ENCODE measurements at places on chromosomes 3 and 15. TPM values are rescaled to one million over a fixed set of nuclear protein-coding genes. Genes with fewer than 3 reads are reported as not detected.

DNA sequence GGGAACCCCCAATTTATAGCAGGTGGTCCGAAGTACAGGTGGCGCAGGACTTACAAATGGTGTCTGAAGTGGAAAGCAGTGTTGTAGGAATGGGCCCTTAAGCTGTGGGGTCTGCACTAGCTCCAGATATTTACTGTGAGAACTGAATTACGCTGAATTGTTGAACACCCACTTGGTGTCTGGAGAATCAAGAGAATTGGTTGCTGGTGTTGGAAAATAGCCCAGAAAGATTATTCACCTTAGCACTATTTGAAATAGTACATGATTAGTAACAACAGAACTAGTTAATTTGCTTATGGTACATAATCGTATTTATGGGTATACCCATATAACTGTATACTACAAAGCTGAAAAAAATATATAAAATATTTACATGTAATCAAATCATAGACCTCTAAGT is 64.8 kb downstream of the ADAM10 start:
- DNase-seq, result no peak

The CADPS gene
- not detected for total RNA-seq

The RARRES1 gene
- 1.3 TPM for total RNA-seq

- peak; percentile 77 for DNase-seq
Measured at GRCh38 chr15:98800437-98801233, 152.3 kb downstream of the IGF1R start.

The GPR27 gene
- total RNA-seq, result 0.15 TPM

DNA sequence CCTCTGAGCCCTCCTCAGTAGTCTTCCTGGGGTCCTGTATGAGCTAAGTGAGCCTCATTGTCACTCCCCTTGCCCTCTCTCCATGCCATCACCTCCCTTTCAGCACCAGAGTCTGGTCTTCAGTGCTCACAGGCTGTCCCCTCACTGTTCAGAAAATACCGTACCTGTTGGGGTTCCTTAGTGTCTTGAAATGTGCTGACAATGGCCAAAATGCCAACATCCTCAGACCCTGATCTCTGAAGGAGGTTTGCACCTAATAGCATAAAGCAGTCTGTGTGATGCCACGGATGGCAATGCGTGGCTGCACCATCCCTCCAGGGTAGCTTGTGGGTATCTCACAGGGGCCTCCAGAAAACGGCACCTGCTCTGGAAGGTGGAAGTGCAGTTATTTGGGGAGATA is 301.0 kb upstream of the TLE3 start:
- DNase-seq, result no peak

GRCh38 chr3:122100591-122101463 is 45.7 kb downstream of the CD86 start:
- no peak for DNase-seq

DNA sequence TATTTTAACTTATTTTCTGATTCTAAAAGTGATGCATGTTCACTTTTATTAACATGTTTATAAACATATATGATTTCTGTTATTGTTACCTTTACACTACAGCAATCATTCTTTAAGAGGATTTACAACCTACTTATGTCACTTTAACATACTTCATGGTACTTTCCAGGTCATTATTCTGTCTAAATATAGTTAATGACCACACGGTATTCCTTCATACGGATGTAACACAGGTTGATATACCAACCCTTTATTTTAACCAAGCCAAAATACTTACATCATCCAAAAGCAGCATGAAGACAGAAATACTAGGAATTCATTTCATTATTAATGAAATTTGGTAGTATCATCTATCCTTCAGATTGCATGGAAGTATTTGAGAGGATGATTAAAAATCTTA is 18.6 kb downstream of the PIK3R4 start:
- DNase-seq, result no peak

DNA sequence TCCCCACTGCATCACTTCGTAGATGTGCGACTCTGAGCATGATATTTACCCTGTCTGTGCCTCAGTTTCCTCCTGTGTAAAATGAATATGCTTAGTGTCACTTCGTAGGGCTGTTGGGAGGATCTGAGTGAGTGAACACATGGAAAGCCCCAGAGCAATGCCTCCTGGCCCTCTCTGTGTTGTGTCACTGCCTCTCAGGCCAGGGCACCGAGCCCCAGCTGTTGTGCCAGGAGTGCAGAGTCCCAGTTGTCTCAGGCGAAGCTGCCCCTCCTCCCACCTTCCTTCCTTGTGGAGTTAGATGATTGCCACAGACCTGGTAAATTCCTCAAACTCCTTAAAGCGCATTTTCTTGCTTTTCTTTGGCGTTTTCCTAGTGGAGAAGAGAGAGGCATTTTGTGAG is 26.2 kb downstream of the EFCAB12 start:
- no peak for DNase-seq

DNA sequence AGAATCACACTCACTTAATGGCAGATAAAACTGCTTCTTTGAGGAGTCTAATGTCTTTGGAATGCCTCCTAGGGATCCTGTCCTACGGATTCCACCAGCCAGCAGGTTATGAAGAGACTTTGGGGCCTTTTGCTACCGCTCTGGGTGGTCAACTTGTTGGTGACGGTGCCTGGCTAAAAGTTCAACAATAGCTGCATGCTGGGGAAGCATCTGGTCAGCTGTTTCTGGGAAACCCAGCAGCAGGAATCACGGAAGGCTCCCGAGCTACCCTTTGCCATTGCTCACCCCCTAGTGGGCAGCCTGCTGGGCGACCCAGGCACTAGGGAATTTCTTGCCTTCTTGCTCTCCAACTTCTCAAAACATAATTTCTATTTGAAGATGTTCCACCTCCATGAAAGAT is 263.3 kb downstream of the NEK10 start:
- DNase-seq, result no peak

DNA sequence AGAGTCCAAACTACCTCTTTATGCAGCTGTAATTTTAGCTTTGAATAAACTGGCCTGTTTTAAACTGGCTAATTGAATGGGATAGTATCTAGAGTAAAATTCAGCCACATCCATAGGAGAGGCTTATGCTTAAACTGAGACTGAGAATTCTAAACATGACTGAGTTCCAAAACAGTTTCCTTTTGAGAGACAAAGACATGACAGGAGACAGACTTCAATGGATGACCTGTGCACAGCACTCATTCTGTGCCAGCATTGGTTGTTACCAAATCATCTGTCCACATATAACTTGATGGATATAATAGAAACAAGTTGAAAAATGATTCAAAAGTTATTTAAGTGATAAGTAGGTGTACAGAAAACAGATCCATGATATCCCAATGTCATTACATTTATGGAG is 20.9 kb downstream of the IL12A start:
- no peak for DNase-seq

DNA sequence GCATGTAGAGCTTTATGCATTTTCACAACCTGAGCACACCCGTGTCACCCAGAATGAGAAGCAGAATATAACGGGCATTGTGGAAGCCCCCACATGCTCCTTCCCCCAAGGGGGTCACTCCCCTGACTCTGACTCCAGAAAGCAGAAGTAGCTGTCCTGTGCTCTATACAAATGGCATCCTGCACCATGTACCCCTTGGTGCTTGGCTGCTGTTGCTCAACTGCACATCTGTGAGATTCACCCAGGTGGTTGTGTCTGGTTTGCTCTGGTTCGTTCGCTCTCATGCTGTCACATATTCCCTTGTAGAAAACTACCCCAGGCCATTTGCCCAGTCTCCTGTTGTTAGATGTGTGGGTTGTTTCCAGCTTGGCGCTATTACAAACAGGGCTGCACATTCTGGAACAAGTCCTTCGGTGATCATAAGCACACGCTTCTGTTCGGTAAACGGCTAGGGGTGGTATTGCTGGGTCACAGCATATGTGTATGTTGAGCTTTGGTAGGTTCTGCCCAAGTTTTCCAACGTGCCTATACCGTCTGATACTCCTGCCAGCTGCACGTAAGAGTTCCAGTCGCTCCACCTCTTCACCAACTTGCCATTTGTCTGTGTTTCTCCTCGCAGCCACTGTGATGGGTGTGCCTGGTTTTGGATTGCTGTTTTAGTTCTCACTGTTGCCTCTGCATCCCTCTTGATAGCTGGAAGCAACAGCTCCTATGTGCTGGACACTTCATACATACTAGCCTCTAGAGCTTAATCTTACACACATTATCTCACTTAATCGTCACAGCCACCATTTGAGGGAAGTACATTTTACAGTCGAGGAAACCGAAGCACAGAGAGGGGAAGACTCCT is 65.4 kb upstream of the SLC6A6 start:
- DNase-seq, result no peak

DNA sequence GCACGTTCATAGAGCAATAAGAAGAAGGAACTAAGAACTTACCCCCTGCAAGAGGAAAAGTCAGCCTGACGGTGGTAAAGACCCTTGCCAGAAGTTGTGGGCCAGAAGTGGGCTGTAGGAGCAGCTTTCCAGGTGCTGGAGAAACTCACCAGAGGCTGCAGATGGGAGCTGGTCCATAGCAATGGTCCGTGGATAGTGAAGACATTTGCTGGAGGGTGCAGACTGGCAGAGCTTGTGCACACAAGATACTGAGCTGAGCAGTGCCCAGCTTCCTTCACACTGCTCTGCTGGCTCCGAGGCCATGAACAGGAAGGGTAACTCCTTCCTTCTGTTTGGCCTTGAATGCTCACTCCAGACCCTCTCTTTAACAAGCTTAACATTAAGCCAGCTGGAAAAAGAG is 149.8 kb upstream of the BNIP2 start:
- no peak for DNase-seq

The EPM2AIP1 gene
- total RNA-seq, result 7.3 TPM
